ENCODE measurements at places on chromosomes 3 and 15. TPM values are rescaled to one million over a fixed set of nuclear protein-coding genes. Genes with fewer than 3 reads are reported as not detected.

- H3K4me1 ChIP-seq, result no peaks in the 10 kb centered on the region
- H3K36me3 ChIP-seq, result no peaks in the 10 kb centered on the region
- no peak overlapping the region for H3K4me3 ChIP-seq
- DNase-seq, result no peak
- H3K27ac ChIP-seq, result no peak overlapping the region
- H3K27me3 ChIP-seq, result peaks cover 8% of the 10 kb centered on the region
Measured at GRCh38 chr3:3101660-3102458, 8.3 kb downstream of the IL5RA start.

- no peak for DNase-seq
- H3K4me3 ChIP-seq, result no peak overlapping the region
- H3K4me1 ChIP-seq, result peaks cover 2% of the 10 kb centered on the region
- H3K36me3 ChIP-seq, result peaks cover 5% of the 10 kb centered on the region
Measured at GRCh38 chr3:146581951-146582467, 23.1 kb downstream of the PLSCR5 start.

DNA sequence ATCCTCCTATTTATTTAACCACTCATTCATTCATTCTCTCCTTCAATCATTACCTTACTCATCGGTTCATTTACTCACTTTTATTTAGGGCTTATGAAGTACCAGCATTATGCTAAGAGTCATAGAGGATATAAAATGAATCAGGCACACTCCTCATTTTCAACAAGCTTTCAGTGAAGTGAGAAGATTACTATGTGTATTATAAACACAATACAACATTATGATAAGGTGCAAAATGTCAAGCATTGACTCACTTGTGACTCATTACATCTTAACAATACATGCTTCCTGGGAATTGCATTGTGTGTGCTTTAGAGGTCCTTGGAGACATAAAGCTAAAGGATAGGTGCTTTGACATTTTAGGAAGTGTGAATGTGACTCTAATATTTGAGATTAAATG is 60.4 kb downstream of the PLAAT1 start:
- H3K27me3 ChIP-seq, result peaks cover 3% of the 10 kb centered on the region
- DNase-seq, result no peak
- no peaks in the 10 kb centered on the region for H3K36me3 ChIP-seq
- H3K4me3 ChIP-seq, result no peak overlapping the region
- no peaks in the 10 kb centered on the region for H3K4me1 ChIP-seq

- H3K27ac ChIP-seq, result no peak overlapping the region
- H3K36me3 ChIP-seq, result no peaks in the 10 kb centered on the region
- no peak overlapping the region for H3K4me3 ChIP-seq
- H3K27me3 ChIP-seq, result peaks cover 59% of the 10 kb centered on the region
Measured at GRCh38 chr3:184565421-184566211, 4.0 kb downstream of the EPHB3 start.

Gene GPR62
- total RNA-seq, result not detected

DNA sequence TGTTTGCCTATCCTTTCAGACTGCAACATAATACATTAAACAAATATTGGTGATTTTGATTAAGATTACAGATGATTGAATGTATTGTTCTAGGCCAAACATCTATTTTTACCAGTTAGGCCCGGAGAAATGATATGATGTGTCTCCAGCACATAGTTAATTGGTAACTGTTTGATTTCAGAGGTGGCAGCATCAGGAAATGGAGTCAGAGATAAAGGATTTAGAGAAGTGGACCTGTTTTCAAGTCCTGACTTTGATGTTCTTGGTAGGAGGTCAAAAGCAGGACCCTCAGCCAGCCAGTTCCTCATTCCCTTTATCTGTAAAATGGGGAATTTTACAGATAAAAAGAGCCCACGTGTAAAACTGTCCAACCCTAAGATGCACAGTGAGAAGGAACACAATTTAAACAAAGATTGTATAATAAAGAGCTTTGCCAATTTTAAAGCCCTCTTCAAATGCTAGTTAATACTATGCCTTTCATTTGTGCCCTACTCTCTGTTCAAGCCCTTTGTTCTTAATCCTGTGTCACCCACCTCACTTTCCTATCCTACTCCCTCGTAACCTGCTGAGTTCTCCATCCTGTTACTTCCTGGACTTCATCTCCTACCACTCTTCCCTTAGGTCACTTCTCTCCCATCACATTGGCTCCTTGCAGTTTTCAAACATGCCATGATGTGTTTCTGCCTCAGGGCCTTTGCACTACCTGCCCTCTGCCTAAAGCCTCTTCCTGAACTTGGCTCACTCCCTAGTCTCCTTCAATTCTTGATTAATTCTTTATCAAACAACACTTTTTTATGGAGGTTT is 2.5 kb downstream of the TMEM212 start:
- H3K27me3 ChIP-seq, result peaks cover 5% of the 10 kb centered on the region
- no peaks in the 10 kb centered on the region for H3K36me3 ChIP-seq
- H3K4me1 ChIP-seq, result peaks cover 13% of the 10 kb centered on the region
- DNase-seq, result no peak

- no peak overlapping the region for H3K4me3 ChIP-seq
- peaks cover 12% of the 10 kb centered on the region for H3K27me3 ChIP-seq
- no peak overlapping the region for H3K27ac ChIP-seq
- DNase-seq, result no peak
Measured at GRCh38 chr3:17979911-17980310, 237.5 kb upstream of the TBC1D5 start.

DNA sequence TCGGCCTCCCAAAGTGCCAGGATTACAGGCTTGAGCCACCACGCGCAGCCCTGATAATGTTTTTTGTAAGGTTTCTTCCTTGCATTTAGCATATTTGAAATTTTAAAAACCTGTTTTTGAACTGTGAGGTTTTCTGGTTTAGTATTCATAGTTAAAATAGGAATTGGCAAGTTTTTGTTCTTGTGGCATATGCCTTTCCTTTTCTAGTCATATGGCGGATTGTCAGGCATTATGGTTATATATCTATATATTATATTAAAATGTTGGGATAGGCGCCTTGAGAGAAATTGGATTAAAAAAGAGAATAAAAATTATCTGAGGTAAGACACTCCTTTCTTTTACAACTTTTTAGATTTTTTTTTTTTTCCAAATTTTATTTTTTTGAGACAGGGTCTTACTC is 28.4 kb downstream of the FXR1 start:
- no peak overlapping the region for H3K27ac ChIP-seq
- no peak for DNase-seq
- H3K36me3 ChIP-seq, result peaks cover 50% of the 10 kb centered on the region
- peaks cover 4% of the 10 kb centered on the region for H3K4me1 ChIP-seq
- no peaks in the 10 kb centered on the region for H3K27me3 ChIP-seq
- H3K4me3 ChIP-seq, result no peak overlapping the region

- H3K27me3 ChIP-seq, result peaks cover 12% of the 10 kb centered on the region
- H3K4me3 ChIP-seq, result no peak overlapping the region
- H3K4me1 ChIP-seq, result no peaks in the 10 kb centered on the region
- no peak overlapping the region for H3K27ac ChIP-seq
Measured at GRCh38 chr3:149186219-149186618, 35.4 kb downstream of the CP start.

GRCh38 chr3:146521394-146521793 is 23.0 kb downstream of the PLSCR1 start:
- no peak for DNase-seq
- no peak overlapping the region for H3K4me3 ChIP-seq
- H3K4me1 ChIP-seq, result no peaks in the 10 kb centered on the region
- no peaks in the 10 kb centered on the region for H3K27me3 ChIP-seq
- H3K36me3 ChIP-seq, result peaks cover 64% of the 10 kb centered on the region

DNA sequence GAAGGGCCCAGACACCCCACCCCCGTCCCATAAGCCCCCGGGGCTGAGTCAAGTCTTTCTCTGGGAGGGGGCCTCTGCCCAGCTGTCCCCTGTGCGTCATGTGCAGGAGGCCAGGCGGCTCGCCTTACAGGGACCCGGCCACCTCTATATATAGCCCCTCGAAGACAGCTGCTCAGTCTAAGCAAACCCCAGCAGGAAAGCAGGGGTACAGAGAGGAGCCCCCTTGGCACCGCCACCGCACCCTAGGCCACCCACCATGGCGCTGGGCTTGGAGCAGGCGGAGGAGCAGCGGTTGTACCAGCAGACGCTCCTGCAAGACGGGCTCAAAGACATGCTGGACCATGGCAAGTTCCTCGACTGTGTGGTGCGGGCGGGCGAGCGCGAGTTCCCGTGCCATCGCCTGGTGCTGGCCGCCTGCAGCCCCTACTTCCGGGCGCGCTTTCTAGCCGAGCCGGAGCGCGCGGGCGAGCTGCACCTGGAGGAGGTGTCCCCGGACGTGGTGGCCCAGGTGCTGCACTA is at the start of gene KLHL40:
Gene KLHL40 (plus strand): TSS at position 175 of the 519 bp plus-strand sequence. CDS start 82 bp downstream, at position 257.
- no peaks in the 10 kb centered on the region for H3K36me3 ChIP-seq
- no peak for DNase-seq
- peaks cover 18% of the 10 kb centered on the region for H3K27me3 ChIP-seq

Gene ACSBG1
- total RNA-seq, result not detected

Gene CYP19A1
- total RNA-seq, result not detected

Gene PHLDB2
- total RNA-seq, result 6.3 TPM

GRCh38 chr3:117201901-117202774 is 492.6 kb downstream of the TUSC7 start:
- no peaks in the 10 kb centered on the region for H3K36me3 ChIP-seq
- no peak overlapping the region for H3K27ac ChIP-seq
- DNase-seq, result no peak

GRCh38 chr3:110518031-110518430 is 553.6 kb upstream of the NECTIN3 start:
- H3K27ac ChIP-seq, result no peak overlapping the region
- H3K27me3 ChIP-seq, result no peaks in the 10 kb centered on the region
- DNase-seq, result no peak
- no peaks in the 10 kb centered on the region for H3K36me3 ChIP-seq
- no peak overlapping the region for H3K4me3 ChIP-seq

- H3K36me3 ChIP-seq, result peaks cover 2% of the 10 kb centered on the region
- no peak overlapping the region for H3K27ac ChIP-seq
- no peaks in the 10 kb centered on the region for H3K27me3 ChIP-seq
- DNase-seq, result no peak
- no peak overlapping the region for H3K4me3 ChIP-seq
Measured at GRCh38 chr3:126439968-126440708, 35.6 kb downstream of the ZXDC start.

- no peak overlapping the region for H3K4me3 ChIP-seq
- H3K27ac ChIP-seq, result no peak overlapping the region
- no peak for DNase-seq
- peaks cover 28% of the 10 kb centered on the region for H3K36me3 ChIP-seq
- H3K4me1 ChIP-seq, result no peaks in the 10 kb centered on the region
Measured at GRCh38 chr3:119978554-119979208, 115.6 kb downstream of the GSK3B start.

DNA sequence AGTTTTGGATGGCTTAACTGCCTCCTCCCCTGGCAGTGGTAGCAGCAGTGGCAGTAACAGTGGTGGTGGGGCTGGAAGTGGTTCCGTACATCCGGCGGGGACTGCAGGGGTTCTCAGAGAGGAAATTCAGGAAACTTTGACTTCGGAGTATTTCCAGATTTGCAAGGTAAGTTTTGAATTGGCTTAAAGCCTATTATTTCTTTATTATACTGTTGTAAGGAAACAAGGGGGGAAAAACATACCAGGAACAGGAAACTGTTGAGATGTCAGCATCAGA is 1.5 kb downstream of the STXBP5L start:
- H3K36me3 ChIP-seq, result peaks cover 6% of the 10 kb centered on the region
- H3K27me3 ChIP-seq, result peaks cover 42% of the 10 kb centered on the region
- no peak for DNase-seq
- H3K27ac ChIP-seq, result peak overlapping the region; percentile 17
- no peak overlapping the region for H3K4me3 ChIP-seq
- peaks cover 11% of the 10 kb centered on the region for H3K4me1 ChIP-seq

- no peaks in the 10 kb centered on the region for H3K36me3 ChIP-seq
- H3K4me1 ChIP-seq, result no peaks in the 10 kb centered on the region
- H3K27me3 ChIP-seq, result peaks cover 10% of the 10 kb centered on the region
- DNase-seq, result no peak
- H3K27ac ChIP-seq, result no peak overlapping the region
- no peak overlapping the region for H3K4me3 ChIP-seq
Measured at GRCh38 chr15:38864827-38865581, 300.4 kb upstream of the RASGRP1 start.

Gene ADGRG7
- not detected for total RNA-seq

Gene SLC12A8
- 1.3 TPM for total RNA-seq

DNA sequence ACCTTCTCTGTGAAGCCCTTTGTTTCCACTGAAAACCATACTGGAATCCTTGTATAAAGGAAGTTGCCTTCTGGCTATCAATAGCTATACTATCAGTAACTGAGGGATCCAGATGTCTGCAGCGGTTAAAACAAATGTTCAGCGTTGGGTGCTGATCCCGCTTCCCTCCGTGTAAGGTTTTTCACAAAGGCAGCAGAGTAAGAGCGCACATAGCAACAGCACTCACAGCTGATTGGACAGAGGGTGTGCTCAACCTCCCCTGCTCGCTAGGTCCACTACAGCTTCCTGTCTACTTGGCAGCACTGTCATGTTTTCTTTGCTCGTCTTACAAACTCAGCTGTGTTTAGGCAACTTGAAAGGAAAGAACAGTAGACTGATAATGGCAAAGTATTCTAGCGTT is 27.3 kb downstream of the ATOSA start:
- H3K4me1 ChIP-seq, result peaks cover 8% of the 10 kb centered on the region
- peak overlapping the region; percentile 35 for H3K4me3 ChIP-seq
- peaks cover 32% of the 10 kb centered on the region for H3K36me3 ChIP-seq
- peak; percentile 43 for DNase-seq
- H3K27ac ChIP-seq, result no peak overlapping the region

Gene CRABP1
- not detected for total RNA-seq

DNA sequence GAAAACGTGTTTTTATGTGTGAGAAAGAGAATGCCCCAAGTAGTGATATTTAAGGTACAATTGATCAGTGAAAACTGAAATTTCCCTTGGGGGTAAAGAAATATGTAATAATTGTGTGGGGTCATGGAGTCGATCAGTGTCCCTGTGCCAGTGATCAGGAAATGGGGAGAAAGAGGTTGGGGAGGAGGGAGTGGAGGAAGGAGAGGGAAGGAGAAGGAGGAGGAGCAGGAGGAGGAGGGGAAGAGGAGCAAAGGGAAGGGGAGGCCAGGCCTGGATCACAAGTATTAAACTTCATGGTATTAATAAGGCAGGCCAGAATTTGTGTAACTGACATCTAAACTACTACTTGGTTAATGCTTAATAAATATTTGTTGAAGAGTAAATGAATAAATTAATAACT is 30.4 kb downstream of the THSD4 start:
- no peak for DNase-seq
- no peaks in the 10 kb centered on the region for H3K36me3 ChIP-seq
- H3K27ac ChIP-seq, result no peak overlapping the region
- H3K4me3 ChIP-seq, result no peak overlapping the region
- H3K27me3 ChIP-seq, result no peaks in the 10 kb centered on the region
- no peaks in the 10 kb centered on the region for H3K4me1 ChIP-seq

Gene NOX5
- total RNA-seq, result not detected

DNA sequence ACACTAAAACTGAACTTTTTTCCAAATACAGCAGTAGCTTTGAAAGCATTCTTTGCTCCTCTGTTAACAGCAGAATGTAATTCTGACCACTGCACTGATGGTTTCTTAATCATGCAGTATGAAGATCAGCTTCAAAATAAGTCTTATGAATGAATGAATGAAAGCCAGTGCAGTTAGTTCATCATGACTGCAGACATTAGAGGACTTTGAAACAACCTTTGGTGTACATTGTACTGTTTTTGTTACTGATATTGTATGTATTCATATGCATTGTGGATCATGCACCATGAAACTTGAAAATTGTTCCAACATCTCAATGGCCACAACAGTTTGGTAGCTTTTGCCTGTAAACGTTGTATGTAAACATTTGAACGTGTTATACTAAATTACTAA is 1.3 kb upstream of the TNIK start:
- peak overlapping the region; percentile 94 for H3K4me3 ChIP-seq
- H3K36me3 ChIP-seq, result peaks cover 12% of the 10 kb centered on the region
- DNase-seq, result no peak
- peaks cover 33% of the 10 kb centered on the region for H3K4me1 ChIP-seq
- peak overlapping the region; percentile 85 for H3K27ac ChIP-seq

Gene PRR20G
- total RNA-seq, result not detected
